ENCODE measurements at places on chromosomes 11 and 22.
A peak's percentile ranks its signal among the peaks of the same experiment; 100 is the strongest.

- peak; percentile 51 for DNase-seq
Measured at GRCh38 chr22:40525250-40525884, 111.2 kb downstream of the MRTFA start.

GRCh38 chr11:125329786-125330185, 165.2 kb downstream of the PKNOX2 start:
- DNase-seq, result no peak

GRCh38 chr22:30116362-30117117, 36.3 kb downstream of the HORMAD2 start:
- DNase-seq, result no peak

DNA sequence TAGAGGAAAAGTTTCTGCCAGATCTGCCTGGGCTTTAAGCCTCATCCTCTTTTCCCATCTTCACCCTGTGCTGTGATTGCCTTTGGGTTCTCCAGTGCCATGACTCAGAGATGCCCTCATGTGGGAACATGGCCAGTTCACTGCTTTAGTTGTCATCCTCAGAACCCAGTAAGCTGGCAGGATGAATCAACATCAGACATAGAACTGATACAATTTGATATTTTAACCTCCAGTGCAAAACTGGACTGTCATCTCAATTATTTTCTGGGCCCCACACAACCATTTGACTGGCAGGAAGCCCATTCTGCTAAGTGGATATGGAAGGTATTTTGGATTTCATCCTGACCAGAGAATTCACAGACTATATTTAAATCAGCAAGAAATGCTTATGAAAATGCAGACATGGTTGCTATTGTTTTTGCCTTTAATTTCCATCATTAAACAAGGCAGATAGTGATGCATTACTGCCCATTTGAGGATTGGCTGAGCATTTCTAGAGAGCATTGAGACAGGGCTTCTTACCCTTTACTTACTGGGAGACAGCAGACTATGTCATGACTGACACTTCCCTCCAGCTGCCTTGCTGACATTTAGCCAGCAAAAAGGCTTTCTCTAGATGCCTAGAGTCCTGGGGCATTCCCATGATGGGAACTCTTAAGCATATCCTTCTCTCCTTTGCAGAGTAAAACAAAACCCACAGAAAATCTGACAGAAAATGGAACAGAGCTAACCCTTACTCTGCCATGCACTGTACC, 327.1 kb upstream of the MTNR1B start:
- DNase-seq, result no peak

DNA sequence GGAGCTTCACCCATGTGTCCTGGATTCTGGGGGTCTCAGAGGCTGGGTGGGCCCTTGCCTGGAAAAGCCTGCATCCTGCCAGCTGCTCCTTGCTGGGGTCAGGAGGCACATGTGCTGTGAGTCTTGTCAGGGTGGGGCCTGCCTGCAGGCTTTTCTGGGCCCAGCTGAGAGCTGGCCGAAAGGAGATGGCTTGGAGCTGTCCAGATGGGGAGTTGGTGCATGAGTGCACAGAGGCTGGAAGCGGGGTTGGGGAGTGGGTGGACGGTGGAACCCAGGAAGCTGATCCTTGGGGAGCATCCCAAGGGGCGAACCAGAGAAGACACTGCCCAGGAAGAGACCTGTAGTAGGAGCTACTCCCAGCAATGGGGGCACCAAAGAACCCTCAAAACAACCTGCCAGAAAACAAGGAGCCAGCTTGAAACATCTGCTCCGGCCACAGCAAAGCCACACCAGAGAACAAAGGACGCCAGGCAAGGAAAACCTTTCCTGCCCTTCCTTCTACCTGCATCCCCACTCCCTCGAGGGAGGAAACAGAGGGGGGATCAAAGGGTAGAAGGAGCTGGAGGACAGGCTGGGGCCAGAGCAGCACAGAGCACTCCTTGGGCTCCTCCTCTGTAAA, 8.2 kb upstream of the KCTD17 start:
- no peak for DNase-seq

- DNase-seq, result peak; percentile 48
Measured at GRCh38 chr22:36194971-36195370, 6.6 kb downstream of the APOL4 start.

DNA sequence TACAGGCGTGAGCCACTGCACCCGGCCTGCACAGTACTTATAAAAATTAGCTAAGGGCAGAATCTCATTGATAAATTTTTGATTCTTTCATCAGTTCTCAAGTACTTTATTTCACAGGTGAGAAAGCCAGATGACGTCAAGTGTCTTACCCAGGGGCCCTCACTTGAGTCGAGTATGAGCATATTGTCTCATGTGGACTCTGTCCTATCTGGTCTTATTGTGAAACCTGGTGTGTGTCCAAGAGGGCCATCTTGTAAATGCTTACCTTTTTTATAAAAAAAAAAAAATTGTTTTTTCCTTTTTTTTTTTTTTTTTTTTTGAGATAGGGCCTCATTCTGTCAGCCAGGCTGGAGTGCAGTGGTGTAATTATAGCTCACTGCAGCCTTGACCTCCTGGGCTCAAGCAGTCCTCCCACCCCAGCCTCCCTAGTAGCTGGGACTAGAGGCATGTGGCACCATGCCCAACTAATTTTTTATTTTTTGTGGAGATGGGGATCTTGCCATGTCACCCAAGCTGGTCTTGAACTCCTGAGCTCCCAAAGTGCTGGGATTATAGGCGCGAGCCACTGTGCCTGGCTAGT, 6.0 kb downstream of the ACO2 start:
- no peak for DNase-seq

DNA sequence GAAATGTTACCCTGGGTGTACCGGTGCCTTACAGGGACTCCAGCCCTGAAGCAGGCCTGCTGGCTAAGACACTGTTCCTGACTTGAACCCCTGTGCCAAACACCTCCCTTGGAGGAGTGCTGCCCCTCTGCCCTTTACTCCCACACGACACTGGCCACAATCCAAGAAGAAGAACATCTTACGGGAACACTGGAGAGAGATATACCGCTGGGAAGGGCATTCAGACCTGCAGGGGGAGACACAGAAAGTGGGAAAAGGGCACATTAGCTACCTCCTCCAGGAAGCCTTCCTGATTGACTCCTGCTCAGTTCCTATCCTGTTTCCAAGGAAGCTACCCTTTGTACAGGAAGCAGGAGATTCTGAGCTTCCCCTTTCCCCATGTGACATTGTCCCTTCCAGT, 18.7 kb downstream of the TMPRSS13 start:
- DNase-seq, result no peak

- no peak for DNase-seq
Measured at GRCh38 chr11:92346220-92346619, 121.6 kb downstream of the FAT3 start.

DNA sequence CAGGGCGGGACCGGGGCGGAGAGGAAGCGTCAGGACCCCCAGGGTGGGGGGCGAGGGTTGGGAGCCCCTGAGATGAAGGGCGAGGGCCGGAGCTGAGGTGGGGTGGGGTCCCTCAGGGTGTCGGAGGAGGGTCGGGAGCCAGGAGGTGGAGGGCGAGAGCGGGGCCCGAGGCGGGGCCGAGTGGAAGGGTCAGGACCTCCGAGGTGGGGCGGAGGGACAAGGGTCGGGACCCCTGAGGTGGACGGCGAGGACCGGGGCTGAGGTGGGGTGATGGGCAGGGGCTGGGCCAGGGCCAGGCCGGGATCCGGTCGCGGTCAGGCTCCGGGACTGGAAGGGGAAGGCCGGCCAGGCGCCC, 409 bp downstream of the SMC1B start:
- no peak for DNase-seq

DNA sequence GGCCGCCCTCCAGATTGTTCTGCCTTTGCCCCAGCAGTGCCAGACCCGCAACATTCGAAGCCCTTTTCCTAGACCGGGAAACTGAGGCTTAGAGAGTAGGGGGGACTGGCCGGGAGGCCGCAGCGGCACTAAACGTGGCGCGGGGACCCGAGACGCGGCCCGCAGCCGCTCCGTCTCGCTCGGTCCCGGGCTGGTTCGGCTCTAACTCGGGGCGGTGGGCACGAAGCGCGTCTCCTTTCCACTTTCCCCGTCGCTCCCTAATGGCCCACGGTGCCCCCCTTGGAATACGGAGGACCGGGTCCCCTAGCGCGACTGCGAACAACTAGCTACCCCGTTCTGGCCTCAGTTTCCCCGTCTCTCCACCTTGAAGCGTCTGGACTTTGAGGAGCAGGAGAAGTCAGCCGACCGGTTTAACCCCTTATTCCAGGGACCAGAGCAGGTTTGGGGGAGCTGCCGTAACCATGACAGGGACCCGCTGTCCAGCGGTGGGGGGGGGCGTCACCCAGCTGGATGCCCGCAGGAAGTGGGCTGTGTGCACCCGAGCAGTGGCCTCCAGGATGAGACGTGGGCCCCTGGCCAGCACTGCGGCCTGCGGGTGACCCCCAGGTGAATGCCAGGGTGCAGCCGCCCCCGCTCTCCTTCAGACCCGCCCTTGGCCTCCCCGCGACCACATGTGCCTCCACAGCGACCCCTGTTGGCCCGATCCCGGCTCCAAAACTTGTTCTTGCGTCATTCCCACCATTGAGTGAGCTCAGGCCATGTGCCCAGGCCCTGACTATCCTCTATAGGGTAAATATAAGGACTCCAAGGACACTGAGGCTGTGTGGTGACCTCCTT, 1.1 kb downstream of the CDC42EP1 start:
- peak; percentile 93 for DNase-seq

DNA sequence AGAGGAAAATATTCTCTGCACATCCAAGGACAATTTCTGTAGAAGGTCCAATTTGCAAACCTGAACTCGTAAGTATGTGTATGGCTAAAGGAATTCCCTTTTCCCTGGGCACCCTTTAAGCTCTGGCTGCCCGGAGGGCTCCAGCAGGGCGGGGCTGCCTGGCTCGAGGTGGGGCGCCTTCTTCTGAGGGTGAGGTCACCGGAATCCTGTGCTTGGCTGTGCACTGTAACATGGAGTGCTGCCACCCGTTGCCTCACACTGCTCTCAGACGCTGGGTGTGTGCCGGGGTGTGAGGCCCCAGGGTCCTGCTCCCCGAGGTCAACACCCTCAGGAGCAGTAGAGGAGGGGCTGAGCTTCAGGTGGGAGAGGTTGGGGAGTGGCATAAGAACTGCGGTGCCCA, 61.5 kb downstream of the SYN3 start:
- no peak for DNase-seq
